ENCODE measurements at places on chromosomes 3 and 15. TPM values are rescaled to one million over a fixed set of nuclear protein-coding genes. Genes with fewer than 3 reads are reported as not detected.

GOLGA8Q gene
- total RNA-seq: 1.0 TPM

THSD4 gene
- total RNA-seq: not detected

PPM1M gene
- total RNA-seq: 56.6 TPM

POTEB3 gene
- not detected for total RNA-seq

CPN2 gene
- not detected for total RNA-seq

MCTP2 gene
- total RNA-seq: 17.0 TPM

SLC6A11 gene
- not detected for total RNA-seq

OR5K1 gene
- not detected for total RNA-seq

CLK3 gene
- total RNA-seq: 96.8 TPM

AAGAB gene
- 76.1 TPM for total RNA-seq

FBXL2 gene
- total RNA-seq: not detected

SERINC4 gene
- 0.20 TPM for total RNA-seq

SSUH2 gene
- total RNA-seq: not detected

RAB6B gene
- 0.24 TPM for total RNA-seq

CFAP161 gene
- not detected for total RNA-seq

AHSG gene
- not detected for total RNA-seq

RBP2 gene
- not detected for total RNA-seq

LMAN1L gene
- total RNA-seq: not detected

C3orf70 gene
- not detected for total RNA-seq

GABRG3 gene
- total RNA-seq: not detected

PLA2G4D gene
- not detected for total RNA-seq

ADAMTS9 gene
- total RNA-seq: not detected

ATP10A gene
- total RNA-seq: 24.0 TPM

CEP19 gene
- 7.3 TPM for total RNA-seq

LSAMP gene
- total RNA-seq: not detected

IDH3A gene
- 151 TPM for total RNA-seq

TTC21A gene
- 1.1 TPM for total RNA-seq

TNFSF10 gene
- 38.2 TPM for total RNA-seq

PPP4R2 gene
- 122 TPM for total RNA-seq

TGM4 gene
- total RNA-seq: not detected

OIP5 gene
- 16.2 TPM for total RNA-seq

SHC4 gene
- total RNA-seq: 5.7 TPM

ADAMTS17 gene
- total RNA-seq: 1.9 TPM

SLC2A2 gene
- not detected for total RNA-seq

A4GNT gene
- not detected for total RNA-seq

THBS1 gene
- total RNA-seq: 6.6 TPM

GREM1 gene
- not detected for total RNA-seq

SOX14 gene
- not detected for total RNA-seq

KCNMB2 gene
- not detected for total RNA-seq

COMMD2 gene
- total RNA-seq: 42.4 TPM

SLC49A4 gene
- total RNA-seq: 2.3 TPM

XCR1 gene
- not detected for total RNA-seq
